Stimulated activated CD8-positive, alpha-beta memory T cell treated with anti-CD3 and anti-CD28 coated beads, Interleukin-4, amount 100 ng/mL, for 1 hour (primary cell): ENCODE measurements at places on chromosomes 1 and 21.

DNA sequence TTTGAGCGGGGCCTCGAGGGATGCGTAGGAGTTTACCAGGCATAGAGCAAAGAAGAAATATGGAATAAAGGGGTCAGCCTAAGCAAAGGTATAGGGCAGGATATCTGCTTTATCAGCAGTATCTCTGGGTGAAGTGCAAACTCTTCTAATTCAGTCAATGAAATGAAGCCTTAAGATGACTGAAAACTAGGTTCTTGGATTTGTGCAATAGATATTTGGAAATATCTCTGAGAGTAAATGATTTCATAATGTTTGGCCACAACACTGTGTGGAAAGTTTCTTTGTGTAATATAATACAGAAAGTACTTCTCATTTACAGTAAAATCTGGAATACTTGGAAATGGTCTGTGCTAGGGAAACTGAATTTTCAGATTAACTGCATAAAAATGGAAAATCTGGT lies 26.1 kb downstream of the KCNJ15 start:
- no peak for DNase-seq

GRCh38 chr1:39184354-39184818 lies 20.1 kb upstream of the MACF1 start:
- no peak for DNase-seq

GRCh38 chr1:59361766-59362165 lies 64.9 kb downstream of the FGGY start:
- no peak for DNase-seq

DNA sequence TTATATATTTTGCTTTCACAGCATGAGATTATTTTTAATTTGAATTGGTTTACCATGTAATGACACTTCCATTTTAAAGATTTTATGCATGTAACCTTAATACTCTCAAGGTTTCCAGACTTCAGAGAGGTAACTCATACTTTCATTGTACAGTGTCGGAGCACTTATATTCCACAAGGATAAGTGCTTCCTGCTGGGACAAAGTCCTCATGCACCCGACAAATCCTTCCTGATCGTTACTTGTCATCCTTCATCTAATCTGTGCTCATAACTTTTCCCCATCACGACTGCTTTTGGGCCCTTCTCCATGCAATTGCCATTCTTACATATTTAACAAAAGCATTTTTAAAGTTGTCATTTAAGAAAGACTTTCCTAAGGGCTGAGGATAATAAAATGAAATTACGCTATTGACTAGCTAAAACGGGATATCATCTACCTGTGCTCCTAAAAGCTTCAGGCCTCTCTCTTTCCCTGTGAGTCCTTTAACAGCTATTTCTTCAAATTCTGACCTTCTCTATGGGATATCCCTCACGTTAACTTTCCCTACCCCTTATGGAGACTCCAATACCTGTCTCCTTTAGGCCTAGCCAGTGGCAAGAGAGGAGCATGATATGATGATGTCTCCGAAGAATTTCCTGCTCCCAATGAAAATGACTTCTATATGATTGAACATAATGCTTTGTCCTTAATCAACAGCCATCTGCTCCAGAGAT lies 59.3 kb downstream of the NCAM2 start:
- no peak for DNase-seq

GRCh38 chr1:237164406-237165352 lies 122.7 kb downstream of the RYR2 start:
- no peak for DNase-seq

DNA sequence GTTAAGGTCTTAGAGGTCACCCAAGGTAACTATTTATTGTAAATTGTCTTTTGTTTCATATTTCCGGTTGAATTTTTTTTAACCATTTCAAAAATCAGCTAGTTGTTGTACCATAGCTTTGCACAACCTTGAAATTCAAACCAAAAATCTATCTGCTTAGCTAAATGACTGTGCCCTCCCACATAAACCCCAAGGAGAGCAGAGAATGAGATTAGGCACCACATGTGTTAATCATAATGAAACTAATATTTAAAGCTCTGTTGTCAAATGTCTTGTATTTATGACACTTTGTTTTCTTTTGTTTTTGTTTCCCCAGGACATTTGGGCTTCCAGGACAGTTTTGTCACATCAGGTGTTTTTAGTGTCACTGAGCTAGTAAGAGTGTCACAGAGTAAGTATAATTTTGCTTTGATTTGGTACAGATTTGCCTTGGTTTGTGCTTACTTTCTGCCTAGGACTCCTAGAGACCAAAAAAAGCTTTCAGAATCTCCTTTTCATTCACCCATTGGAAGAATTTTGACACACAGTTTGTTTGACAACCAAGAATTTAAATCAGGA lies 249.9 kb downstream of the NFIA start:
- DNase-seq, result no peak

DNA sequence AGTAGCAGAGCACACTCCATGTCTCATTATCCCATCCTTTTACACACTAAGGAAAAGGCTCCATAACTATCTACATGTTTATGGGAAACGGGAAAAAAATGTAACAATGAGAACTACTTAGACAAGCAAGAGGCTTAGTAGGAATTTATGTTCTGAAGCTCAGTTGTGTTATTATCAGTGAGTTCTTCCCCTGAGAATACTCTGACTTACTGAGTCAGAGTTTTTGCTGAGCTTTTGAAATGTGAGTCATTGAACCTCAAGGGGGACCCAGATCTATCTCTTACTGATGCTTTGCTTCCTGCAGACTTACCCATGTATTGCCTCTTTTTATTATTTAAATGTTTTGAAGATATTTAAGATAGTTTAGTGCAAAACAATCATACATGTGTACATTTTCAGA lies 20.1 kb downstream of the CFHR5 start:
- DNase-seq, result no peak

DNA sequence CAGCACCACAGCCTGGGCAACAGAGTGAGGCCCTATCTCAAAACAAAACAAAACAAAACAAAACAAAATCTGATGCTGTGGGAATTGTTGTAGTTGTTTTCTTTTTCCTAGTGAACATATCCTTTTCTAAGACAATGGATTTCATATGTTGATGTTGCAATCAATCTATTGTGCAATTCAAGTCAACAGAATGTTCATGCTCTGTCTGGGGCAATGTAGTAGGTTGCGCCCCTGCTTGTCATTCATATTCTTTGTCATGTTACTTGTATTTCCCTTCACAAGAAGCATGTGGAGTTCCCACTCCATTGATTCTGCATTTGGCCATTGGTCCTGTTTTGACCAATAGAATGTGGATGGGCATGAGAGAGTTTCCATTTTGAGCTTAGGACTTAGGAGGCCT lies 223.9 kb downstream of the DUSP10 start:
- DNase-seq, result no peak

DNA sequence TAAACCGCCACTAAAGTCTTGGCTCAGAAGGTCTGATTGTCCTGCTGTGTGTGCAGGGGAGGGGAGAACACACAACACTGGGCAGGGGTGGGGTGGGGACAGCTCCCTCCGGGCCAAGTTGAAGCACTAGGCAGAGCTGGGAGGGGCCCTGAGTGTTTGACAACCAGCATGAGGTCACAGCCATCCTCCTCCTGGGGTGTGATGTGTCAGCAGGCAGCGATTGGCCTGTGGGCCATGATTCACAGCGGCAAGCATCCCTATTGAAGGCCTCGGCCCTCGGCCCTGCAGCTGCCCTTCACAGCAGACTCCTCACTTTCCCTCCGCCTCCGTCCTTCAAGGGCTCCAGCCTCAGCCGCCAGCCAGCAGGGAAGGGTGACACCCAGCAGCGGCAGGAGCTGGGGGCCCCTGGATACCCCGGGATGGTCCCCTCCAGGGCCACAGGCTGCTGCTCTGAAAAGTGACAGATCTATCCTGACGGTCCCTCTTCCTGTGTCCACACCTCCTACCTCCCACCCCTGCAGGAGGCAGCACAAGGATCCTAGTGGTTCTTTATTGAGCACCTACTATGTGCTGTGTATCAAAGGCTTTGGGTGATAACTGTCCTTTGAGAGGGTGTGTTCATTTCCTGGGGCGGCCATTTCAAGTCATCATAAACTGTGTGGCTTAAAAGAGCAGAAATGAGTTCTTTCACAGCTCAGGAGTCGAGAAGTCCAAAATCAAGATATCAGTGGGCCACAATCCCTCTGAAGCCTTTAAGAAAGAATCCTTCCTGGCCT lies 66.0 kb upstream of the SLC25A33 start:
- no peak for DNase-seq

DNA sequence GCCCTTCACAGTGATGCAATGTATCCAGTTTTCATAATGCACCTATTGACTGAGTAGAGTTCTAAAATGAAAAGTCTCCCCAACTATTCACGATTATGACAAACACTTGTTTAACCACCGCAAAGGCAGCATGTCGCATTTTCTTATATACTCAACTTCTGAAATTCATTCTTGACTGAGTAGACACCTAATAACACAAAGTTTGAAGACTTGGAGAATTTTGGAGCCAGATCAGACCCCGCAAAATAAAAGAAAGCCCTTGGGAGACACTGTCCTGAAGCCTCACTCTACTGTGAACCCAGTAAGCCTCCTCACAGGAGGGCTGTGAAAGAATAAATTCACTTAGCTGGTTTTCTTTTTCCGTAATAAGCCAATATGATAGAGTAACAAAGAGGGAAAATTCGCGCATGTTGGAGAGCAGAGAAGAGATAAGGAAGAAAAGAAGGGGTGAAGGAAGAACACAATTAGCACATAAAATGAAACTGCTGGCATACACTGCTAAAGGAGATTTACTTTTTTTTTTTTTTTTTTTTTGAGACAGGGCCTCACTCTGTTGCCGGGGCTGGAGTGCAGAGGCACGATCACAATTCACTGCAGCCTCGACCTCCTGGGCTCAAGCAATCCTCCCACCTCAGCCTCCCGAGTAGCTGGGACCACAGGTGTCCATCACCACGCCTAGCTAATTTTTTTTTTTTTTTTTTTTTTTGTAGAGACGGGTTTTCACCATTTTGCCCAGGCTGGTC lies 492 bp upstream of the COLGALT2 start:
- DNase-seq, result no peak

DNA sequence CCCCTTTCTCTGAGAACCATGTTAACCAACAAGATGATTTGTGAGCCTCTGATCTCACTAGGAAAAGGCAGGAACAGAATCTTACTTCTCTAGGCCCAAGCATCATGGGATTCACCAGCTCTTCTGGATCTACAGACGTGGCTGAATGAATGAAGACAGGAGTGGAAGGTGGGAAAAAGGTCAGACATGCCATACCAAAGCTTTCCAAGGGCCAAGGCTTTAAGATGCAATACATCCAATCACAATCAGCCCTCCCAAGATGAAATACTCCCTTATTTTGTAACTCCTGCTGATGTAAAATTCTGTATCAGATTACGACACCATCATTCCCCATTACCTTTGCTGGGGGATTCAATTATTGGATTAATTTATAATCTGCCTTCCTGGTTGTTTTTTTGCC lies 80.9 kb downstream of the SSBP3 start:
- no peak for DNase-seq

DNA sequence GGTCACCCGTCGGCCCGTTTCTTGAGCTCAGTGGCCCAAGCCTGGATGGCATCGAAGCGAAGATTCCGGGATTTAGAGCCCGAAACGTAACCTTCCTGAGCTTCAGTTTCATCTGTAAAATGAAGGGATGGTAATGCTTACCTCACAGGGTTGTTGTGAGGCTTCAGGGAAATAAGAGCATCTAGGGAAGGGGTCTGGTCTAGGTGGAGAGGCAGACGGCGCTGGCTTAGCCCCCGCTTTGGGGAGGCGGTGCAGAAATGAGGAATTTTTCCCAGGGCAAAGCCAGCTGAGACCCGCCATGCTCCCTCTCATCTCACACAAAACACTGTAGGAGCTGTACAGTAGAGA lies 717 bp upstream of the MYCL start:
- DNase-seq, result no peak

DNA sequence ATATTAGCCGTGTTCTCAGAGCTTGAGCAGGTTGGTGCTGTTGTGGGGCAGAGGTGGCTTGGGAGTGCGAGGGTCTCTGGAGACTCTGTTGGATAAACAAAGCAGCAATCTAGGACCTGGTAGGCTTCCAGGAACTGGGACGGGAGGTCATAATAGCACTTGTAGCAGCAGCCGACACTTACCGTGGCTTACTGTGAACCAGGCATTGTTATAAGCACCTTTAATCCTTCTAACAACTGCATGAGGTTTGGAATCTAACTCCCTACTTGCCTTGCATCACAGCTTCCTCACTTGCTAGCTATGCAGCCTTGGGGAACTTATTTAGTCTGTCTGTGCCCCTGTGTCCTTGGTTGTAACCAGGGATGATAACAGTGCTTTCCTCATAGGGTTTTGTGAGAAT lies 94.9 kb downstream of the NAV1 start:
- DNase-seq, result no peak

DNA sequence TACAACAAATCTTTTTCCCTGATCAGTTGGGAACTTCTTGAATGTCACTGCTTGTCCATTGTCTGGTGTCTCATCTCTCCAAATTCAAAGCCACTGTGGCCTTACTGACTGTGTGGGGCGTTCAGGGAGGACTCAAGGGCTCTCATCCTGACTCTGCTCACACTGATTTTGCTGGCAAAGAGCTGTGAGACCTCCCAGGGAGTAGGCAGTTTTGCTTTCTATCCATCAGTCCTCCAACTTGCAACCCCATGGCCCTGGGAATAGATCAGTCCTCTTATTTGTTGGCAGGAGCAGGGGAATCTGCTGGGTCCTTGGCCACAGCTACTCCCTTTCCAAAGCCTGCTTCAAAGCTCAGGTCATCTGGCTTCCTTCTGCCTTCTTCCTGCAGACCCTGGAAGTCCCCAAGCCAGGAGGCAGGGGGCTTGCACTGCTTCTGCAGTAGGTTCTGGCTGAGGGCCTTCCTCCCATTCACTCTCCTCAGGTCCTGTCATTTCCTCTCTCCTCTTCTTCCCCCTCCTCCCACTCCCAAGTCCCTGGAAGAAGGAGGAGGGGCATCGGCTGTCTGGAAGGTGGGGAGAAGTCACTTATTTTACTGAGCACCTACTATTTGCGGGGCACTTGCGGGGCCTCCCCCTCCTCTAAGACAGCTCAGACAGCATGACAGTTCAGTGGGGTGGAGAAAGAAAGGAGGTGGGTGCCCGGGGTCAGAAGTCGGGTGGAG lies 876 bp upstream of the NAV1 start:
- no peak for DNase-seq

- no peak for DNase-seq
Observed at GRCh38 chr1:14113841-14114567, 414.0 kb downstream of the PRDM2 start.

DNA sequence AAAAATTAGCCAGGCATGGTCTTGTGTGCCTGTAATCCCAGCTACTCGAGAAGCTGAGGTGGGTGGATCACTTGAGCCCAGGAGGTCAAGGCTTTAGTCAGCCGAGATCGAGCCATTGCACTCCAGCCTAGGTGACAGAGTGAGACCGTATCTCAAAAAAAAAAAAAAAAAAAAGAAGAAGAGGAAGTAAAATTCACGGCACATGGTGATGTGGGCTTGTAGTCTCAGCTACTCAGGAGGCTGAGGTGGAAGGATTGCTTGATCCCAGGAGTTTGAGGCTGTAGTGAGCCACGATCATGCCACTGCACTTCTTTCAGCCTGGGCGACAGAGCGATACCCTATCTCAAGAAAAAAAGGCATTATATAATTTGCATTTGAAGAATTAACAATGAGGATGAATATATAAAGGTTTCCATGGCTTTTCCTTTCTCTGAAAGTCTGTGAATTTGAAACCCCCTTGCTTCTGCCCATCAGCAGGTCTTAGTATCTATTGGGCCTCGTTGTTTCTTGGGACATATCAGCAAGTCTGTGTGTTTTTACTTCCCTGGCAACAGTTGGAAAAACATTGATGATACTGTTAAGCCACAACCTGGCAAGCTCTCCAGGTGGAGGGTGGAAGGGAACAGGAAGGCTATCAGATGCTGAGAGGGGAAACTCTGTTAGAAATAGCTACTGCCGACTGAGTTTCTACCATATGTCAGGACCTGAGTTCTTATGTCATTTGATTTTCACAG lies 4.6 kb upstream of the PLA2G2D start:
- DNase-seq, result no peak

- no peak for DNase-seq
Observed at GRCh38 chr1:46606255-46606965, 2.3 kb upstream of the MKNK1 start.
